Frontal cortex (tissue), 4 donors: ENCODE measurements at places on chromosomes 2 and 18. TPM values are rescaled to one million over a fixed set of nuclear protein-coding genes. Genes with fewer than 3 reads are reported as not detected.

- DNase-seq: no peak
Observed at GRCh38 chr2:186721956-186722355, 28.1 kb downstream of the FAM171B start.

GRCh38 chr2:44894058-44894457 is 47.4 kb upstream of the SIX3 start:
- no peak for DNase-seq

DNA sequence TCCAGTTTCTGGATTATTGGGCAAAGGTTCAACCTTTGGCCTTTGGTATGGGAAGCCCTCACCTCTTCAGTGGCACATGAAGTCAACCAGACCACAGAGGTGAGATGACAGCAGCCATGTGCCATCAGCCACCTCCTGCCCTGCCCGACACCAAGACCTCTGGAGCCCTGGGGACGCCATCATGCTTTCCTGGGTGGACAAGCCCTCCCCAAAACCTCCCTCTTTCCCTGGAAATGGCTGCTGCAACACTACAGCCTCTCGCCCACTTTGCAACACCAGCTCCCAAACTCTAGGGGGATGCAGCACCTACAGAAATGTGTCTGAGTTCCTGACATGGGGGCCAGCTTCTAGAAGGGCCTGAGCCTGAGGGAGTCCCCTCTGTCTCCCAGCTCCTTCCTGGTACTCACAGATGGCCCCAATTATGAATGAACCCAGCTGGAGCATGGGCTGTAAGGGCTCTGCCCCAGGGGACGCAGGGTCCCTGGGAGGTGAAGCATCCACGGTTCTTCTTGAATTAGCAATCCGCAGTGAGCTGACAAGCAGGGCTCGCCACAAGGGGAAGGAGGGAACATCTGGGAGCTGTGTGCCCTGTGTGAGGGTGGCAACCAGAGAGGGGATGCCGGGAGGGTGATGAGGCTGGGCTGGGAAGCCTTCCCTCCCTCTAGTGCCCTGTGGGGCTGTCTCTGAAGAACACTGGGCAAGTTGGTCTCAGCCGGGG is 268.5 kb upstream of the HDAC4 start:
- DNase-seq: no peak

- no peak for DNase-seq
Observed at GRCh38 chr2:171807119-171807518, 86.9 kb downstream of the SLC25A12 start.

DNA sequence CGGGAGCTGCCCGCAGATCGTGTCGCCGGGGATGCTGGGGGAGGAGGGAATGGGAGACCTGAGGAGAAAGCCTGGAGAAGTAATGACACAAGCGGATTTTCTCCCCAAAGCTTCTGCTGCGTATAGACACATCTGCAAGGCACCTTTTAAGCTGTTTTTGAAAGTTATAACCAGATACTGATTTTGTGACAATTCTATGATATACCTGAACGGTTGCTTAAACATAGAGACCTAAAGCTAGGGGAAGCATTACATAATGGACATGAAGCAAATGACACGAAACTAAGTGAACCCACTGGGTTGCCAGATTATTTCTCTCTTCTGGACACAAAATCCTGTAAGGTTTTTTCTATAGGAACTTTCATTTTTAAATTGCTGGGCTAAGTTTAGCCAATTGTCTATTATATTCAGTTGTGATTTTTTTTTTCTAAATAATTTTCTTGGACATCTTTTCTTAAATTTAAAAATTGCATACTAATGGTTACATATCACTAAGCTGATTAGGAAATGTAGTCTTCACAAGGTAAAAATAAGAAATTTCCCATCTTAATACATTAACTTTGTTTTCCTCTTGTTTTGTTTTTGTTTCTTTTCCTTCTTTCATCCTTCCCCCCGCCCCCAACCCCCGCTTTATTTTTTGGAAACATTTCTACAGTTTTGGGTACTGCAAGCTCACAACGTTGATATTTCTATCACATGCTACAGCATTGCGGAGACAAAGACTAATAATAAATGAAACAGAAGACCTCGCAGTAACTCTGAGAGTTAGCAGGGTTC is 1.3 kb downstream of the OSBPL6 start:
- no peak for DNase-seq

GRCh38 chr2:225112362-225113126 is 70.3 kb upstream of the DOCK10 start:
- DNase-seq: no peak

- DNase-seq: no peak
Observed at GRCh38 chr2:26011609-26011989, 22.3 kb upstream of the RAB10 start.

DNA sequence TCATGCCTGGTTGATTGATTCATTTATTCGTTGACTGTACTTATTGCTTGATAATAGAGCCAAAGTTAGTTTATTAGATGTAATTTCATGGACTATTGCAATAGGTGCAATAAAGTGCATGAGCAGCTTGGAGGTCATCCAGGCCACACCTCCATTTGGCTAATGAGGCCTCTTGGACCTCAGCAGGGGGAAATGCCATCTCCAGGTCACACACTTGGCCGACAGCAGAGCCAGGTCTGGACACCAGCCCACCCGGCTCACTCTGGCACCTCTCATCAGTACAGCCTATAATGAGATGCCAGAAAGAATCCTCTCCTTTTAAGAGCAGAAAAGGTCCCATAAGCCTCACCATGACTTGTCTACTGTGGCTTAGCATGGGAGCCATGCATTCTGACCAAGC is 71.2 kb upstream of the AFF3 start:
- DNase-seq: no peak

DNA sequence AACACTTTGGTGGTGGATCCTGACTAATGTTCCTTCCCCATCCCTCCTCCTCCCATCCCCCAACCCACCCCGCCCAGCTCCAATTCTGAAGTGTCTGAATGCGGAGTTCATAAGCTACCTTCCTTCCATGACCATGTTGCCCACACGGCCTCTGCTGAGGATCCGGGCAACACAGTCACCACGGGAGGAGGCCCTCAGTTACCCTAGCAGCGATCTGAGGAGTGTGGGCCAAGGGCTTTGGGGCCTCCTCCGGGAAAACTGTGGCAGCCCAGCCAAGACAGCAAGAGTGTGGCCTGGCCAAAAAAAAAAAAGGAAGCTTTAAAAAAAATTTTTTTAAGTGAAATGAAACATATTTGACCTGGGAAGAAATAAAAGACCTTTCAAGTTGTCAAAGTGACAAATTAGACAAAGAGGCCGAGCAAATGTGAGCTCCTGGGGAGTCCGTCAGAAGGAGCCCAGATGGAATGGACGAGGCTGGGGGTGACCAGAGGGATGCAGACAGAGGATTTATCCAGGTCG is 169.0 kb upstream of the PKDCC start:
- DNase-seq: no peak

- no peak for DNase-seq
Observed at GRCh38 chr2:134233728-134234136, 20.1 kb upstream of the MGAT5 start.

GRCh38 chr2:237863102-237863511 is 3.7 kb downstream of the RAMP1 start:
- DNase-seq: no peak

DNA sequence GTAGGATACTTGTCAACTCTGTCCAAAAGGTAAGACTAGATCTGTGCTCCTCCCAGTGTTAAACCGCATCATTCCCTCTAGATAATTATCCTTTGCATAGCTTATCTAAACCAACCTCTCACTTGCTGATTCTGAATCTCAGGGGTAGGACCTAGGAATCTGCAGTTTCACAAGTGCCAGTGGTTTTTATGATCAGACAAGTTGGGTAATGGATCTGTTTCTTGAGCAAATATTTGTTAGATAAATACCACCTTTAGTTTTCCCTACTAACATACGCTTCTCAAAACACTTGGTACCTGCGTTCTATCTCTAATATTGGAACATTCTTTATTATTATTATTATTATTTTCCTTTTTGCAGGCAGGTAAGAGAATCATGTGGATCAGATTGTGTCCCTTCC is 439.9 kb downstream of the PTPRM start:
- DNase-seq: no peak

DNA sequence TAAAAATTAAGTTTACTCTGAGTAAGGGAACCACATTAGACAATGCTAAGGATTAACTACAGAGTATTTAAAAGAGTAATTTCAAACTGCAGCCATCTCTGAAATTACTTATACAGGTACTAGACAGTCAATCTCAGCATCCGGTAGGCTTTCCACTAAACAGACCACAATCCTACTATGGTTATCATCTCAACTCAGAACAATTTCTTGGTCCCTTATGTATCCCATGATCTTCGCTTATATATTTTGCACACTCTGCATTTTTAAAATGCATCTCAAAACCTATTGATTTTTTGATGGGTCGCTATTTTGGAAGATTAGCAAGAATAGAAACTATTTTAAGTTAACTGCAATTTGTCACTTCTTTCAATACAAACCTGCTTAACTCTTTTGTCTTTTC is 1.4 kb downstream of the PPP4R1 start:
- DNase-seq: no peak

GRCh38 chr2:241135737-241136136 is 13.5 kb downstream of the PASK start:
- DNase-seq: no peak

TRMT61B gene
- total RNA-seq: 37.5 TPM

ABCG8 gene
- total RNA-seq: 0.41 TPM

CYTIP gene
- 2.9 TPM for total RNA-seq

GPR155 gene
- 14.7 TPM for total RNA-seq

MYO3B gene
- 0.41 TPM for total RNA-seq

ROCK2 gene
- total RNA-seq: 50.5 TPM

DUSP2 gene
- total RNA-seq: 4.5 TPM

EMILIN1 gene
- total RNA-seq: 4.1 TPM

EGR4 gene
- not detected for total RNA-seq
